Stimulated activated effector memory CD8-positive, alpha-beta T cell treated with anti-CD3 and anti-CD28 coated beads, Interleukin-12 subunit alpha, Interleukin-12 subunit beta, amount 100 ng/mL, for 72 hours (primary cell): ENCODE measurements at places on chromosomes 1 and 21.

- no peak for DNase-seq
Measured at GRCh38 chr1:186236921-186237320, 138.1 kb downstream of the TPR start.

- DNase-seq: no peak
Measured at GRCh38 chr1:183568176-183569021, 21.9 kb downstream of the NCF2 start.

- peak; percentile 67 for DNase-seq
Measured at GRCh38 chr21:44618909-44619308, 7.0 kb downstream of the KRTAP10-8 start.

- DNase-seq: no peak
Measured at GRCh38 chr21:45336870-45337269, 49.2 kb upstream of the POFUT2 start.

DNA sequence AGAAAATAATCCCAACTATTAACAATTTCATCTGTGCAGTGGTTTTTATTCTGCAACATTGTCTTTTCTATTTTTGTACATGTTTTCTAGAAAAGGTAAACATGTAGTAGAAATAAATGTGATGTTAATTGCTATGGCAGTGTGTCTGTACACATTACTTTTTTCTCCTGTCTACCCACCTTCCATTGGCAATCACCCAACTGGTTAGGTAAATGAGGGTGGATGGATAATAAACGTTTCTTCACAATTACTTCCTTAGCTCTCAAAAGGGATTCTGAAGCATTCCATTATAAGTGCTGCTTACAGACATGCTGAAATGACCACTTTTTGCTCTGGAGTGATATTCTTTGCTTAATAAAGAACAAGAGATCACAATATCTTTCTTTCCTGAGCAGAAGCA, 61.4 kb downstream of the MAGI3 start:
- DNase-seq: no peak

- no peak for DNase-seq
Measured at GRCh38 chr1:53766831-53767405, 28.0 kb upstream of the GLIS1 start.

DNA sequence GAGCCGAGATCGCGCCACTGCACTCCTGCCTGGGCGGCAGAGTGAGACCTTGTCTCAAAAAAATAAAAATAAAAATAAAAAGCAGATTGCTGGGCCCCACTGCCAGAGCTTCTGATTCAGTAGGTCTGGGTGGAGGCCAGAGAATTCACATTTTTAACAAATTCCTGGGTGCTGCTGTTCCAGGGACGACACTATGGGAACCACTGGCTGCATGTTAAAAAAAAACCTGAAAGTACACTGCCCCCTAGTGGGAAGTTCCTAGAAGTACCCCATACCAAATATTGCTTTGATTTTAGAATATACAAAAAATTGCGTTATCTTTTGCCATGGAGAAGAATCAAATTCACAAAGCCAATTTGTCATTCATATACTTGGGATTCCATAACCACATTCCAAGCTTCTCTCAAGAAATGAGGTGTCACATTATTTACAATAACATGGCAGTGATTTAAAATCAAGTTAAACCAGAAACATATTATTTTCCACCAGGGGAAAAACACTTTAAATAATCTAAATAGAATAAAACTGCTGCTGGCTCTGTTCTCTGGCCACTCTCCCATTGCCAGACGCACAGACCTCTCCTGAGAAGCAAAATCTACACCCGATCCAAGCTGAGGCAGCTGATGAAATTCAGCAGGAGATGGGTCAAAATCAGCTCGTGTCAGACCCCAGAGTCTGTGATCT, 27.4 kb downstream of the SYF2 start:
- DNase-seq: peak; percentile 51

DNA sequence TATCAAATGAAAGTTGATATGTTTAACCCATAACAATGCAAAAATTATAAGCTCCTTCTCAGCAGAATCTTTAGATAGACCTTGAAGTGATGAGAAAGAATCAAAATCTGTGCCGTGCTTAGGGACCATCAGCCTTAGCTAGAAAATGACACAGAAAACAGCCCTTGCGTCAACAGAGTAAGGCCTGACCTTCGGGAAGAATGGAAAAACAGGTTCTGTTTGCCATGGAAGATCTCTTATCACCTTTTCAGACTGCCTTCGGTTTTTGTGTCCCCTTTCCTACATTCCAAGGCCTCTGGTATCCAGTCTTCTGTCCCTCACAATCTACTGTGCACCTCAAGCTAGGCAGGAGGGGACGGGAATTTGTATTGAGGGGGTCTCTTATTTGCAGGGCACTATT, 37.6 kb upstream of the DPT start:
- DNase-seq: no peak

DNA sequence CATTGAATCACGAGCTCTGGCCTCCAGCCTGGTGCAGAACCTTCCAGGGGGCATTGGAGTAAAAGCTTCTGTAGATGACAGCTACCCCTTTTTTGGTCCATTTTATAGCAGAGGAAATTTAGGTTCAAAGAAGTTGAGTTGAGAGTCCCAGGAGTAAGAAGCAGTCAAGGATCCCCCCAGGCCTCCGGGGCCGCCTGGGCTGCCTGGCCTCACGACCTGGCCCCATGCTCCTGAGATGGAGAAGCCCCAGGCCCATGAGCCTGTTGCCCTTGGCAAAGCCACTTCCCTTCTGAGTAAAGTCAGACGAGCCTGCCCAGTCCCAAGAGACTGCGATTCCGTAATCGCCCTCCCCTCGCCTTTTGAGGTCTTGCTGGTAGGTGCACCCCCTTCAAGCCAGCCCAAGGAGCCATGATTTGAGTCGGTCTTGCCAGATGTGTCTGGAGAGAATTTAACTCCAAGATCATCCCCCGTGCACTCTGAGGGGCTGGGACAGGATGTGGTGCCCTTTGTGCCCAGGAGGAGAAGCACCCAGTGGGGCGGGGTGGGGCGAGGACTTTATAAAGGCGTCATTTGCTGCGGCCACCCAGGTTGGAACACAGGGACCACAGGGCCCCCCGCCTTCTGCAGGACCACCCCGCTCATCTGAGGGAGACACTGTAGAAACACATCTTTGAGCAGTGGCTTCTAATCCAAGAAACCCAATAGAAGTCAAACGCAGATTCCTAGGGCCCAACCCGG, 30.1 kb downstream of the PDE9A start:
- no peak for DNase-seq

GRCh38 chr1:228039986-228040385, 33.2 kb downstream of the WNT3A start:
- no peak for DNase-seq

GRCh38 chr1:72662918-72663317, 380.6 kb upstream of the NEGR1 start:
- no peak for DNase-seq

DNA sequence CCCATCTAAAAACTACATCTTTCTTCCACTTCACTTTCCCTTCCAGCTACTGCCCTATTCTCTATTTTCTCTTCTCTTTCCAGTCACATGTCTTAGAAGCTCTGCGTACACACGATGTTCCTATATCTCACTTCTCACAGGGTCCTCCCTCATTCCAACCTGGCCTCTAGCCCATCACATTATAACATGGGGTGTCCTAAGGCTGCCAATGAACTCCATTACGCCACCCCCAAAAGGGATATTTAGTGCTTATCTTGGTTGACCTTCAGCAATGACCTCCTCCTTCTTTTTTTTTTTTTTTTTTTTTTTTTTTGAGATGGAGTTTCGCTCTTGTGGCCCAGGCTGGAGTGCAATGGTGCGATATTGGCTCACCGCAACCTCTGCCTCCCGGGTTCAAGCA, 38.2 kb upstream of the FAM89A start:
- DNase-seq: no peak

- no peak for DNase-seq
Measured at GRCh38 chr1:241701483-241702295, 49.6 kb downstream of the WDR64 start.
